Parietal lobe (tissue), 2 donors: ENCODE measurements at places on chromosomes 2 and 18. TPM values are rescaled to one million over a fixed set of nuclear protein-coding genes. Genes with fewer than 3 reads are reported as not detected.

Gene SPP2
- not detected for total RNA-seq

Gene SNTG2
- 8.5 TPM for total RNA-seq

Gene UGT1A3
- not detected for total RNA-seq

Gene ARMC9
- total RNA-seq: 34.1 TPM

Gene PRKCE
- total RNA-seq: 77.0 TPM

Gene FIGN
- 4.4 TPM for total RNA-seq

Gene IL36G
- not detected for total RNA-seq
